ENCODE measurements at places on chromosomes 11 and 22.
A peak's percentile ranks its signal among the peaks of the same experiment; 100 is the strongest.

DNA sequence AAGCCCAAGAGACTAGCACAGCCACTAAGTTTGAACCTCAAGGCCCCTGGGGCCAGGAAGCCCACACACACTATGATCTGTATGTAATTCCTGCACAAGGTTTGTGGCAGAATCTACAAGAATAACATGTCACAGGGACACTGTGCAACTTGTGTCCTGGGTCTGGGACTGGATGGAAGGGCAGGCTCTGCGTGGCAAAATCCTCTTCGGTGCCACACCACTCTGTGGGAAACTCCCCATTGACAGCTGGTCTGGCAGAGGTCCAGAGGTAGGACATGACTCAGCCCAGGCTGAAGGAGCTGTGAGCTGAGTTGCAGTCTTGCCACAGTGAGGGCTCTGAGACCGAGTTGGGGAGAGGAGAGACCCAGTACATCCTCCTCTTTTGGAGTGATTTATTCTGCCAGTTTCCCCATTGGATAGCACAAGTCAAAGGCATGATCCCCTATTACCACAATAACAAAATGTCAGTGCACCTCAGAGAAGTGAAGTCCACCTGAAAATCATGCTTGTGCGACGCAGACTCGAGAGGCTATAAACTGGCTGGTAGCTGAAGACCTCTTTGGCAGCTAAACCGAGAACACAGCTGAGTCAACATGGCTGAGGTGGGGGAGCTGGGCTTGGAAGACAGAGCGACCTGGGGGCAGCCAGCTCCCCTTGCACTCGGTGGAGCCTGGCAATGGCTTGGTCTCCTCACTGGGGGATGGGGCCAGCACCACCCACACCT lies 23.3 kb upstream of the SERPIND1 start:
- DNase-seq = no peak

- no peak for DNase-seq
Observed at GRCh38 chr11:27700351-27701301, at the start of gene BDNF. Gene BDNF (minus strand): TSS chr11:27700455. CDS start chr11:27658564, 41,891 bp downstream.

DNA sequence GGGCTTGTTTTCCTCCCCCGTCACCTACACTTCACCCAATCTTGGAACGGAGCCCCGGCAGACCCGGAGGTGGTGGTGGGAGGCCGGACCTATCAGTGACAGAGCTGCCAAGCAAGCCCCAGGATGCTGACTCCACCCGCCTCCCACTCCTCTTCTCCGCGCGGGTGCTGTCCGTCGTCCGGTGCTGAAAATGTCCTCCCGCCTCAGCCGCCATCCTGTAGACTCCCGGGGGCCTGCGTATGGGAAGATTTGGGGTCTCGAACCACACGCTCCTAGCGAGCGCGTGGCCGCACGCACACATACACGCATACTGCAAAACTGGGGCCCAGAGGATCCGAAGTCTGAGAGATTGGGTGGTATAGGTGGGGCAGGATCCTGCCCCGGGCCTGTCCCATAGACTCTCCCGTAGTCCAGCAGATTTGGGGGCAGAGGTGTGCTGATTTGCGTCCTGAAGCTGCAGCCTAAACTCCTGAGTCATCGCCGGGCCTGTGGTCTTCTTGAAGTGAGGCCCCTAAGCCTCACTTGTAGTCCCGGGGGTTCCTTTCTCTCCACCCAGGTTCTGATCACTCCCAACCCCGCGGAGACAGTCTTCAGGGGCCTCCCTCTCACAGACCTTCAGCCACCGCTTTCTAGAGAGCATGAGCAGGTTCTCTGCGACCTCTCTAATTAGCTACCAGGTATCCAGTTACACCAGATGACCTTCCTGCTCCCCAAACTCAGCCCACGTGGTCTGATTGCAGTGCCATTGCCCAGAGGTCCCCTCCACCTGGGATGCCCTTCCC lies 796 bp upstream of the YIF1A start:
- DNase-seq = peak; percentile 76

- DNase-seq = no peak
Observed at GRCh38 chr22:19395276-19395675, 36.3 kb downstream of the HIRA start.

DNA sequence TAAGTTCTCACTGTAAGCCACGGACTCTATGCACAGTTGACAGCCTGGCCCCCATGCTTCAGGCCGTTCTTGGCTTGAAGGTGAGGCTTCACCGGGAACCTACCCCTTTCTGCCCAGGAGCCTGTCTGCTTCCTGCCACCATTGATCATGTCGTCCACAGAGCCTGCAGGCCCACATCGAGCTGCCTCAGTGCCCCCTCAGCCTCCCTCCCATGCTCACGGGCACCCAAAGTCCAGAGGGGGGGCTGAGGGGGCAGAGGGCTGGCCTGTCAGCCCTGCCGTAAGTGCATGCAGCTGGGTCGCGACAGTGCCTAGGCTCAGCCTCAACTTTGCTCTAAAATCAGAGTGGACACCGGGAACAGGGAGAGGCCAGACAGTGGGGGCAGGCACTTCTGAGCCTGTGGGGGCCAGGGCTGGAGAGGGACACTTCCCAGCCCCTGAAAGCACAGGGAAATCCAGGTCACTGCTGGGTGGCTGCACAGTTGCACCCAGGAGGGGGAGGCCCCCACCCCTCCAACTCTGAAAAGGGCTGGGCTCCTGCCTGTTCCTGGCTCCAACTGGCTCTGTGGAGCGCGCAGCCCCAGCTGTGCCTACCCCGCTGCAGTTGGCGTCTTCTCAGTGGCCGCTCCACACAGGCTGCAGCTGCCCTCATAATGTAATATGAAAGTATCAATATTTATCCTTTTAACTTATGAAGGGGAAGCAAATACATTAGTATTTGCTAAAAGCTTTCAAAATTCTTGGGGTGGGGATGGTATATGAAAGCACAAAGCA lies 598.6 kb downstream of the DLG2 start:
- no peak for DNase-seq

- DNase-seq = no peak
Observed at GRCh38 chr11:120702656-120703055, 191.1 kb downstream of the GRIK4 start.

DNA sequence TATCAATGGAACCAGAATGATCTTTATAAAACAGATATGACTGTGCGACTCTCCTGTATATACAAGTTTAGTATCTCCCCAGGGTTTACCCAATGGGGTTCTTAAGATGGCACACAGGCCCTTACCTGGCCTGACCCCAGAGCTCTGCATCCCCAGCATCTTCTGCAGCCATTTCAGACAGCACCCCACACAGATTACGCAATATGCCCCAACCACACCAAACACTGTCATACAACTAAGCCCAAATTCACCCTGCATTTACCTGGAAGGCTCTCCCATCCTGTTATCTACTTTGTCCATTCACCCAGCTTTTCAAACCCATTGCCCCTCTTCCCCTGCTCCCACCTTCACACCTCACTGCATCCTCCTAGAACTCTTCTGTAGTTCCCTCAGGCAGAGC lies 182.5 kb upstream of the API5 start:
- DNase-seq = no peak

GRCh38 chr11:120956710-120957495 lies 67.0 kb upstream of the TBCEL start:
- DNase-seq = no peak
